Lung (tissue), 17 donors: ENCODE measurements at places on chromosomes 12 and 14. TPM values are rescaled to one million over a fixed set of nuclear protein-coding genes. Genes with fewer than 3 reads are reported as not detected.

NFATC4 gene
- total RNA-seq: 38.2 TPM

TAS2R14 gene
- total RNA-seq: 3.0 TPM

KRT79 gene
- total RNA-seq: not detected

- peak; percentile 18 for DNase-seq
Measured at GRCh38 chr12:102249079-102249841, 51.6 kb upstream of the PMCH start.

DNA sequence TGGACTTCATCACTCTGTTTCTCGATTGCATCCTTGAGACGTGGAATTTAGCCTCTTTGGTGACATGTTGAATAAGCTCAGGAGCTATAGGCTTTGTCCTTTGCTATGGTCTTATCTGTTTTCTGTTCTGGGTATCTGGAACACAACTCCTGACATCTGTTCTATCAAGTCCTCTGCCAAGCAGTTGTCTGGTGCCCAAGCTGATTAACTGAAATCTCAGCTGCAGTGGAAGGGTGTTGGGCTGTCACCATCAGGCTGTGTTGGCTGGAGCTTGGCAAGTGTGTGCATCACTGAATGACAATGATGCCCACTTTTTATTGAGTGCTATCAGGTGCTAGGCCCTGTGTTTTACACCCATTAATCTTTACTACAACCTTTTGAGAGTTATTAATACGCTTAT lies 77.8 kb downstream of the SMOC1 start:
- DNase-seq: no peak

IFNG-AS1 gene
- 1.2 TPM for total RNA-seq

DNA sequence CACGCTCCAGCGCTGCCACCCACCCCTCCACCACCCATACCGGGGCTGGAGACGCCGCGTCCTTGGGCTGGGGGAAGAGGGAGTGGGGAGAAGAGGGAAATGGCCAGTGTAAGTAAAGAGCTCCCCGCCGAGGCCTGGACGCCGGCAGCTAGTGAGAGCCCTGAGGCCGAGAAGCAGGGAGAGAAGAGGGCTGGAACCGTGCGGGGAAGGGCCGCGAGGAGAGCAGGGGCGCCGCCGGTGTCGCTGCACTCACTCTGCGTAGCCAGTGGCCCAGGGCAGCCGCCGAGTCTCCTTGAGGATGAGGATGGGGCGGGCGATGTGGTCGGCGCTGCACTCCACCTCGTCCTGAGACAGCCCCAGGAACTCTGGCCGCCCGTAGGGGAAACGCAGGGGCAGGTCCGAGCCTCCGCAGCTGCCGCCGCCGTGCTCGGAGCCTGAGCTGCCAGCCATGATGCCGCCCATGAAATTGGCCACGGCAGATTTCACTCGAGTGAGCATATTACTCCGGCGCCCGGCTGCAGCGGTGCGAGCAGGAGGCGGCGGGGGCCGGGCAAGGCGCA lies 631 bp downstream of the PPM1H start:
- DNase-seq: peak; percentile 21

DNA sequence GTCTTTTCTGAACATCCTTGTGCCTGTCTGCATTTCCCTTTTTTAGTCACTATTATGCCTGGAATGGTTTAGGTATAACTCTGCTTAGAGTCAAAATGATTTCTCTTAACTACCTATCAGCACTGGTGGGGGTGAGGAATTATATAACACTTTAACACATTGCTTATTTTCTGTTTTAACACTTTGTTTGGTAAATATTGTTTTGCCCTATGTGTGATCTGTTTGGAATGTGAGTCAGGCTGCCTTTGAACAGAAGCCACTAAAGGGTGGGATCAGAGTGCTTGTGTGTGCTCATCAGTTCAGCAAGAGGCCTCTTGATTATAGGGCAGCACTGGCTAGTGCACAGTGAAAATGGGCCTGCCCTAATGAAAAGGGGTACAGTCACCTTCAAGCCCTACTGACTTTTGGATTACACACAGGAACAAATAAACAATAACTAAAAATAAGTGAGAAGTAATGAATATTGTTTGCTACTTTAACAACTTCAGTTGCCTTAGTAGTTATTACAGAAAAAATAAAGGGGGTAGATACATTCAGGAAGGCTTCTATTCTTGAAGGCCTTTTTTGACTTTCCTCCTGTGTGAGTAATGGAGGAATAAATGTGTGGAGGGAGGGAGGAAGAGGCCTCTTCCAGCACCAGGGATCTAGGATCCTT lies 23.2 kb downstream of the NGDN start:
- DNase-seq: no peak

DNA sequence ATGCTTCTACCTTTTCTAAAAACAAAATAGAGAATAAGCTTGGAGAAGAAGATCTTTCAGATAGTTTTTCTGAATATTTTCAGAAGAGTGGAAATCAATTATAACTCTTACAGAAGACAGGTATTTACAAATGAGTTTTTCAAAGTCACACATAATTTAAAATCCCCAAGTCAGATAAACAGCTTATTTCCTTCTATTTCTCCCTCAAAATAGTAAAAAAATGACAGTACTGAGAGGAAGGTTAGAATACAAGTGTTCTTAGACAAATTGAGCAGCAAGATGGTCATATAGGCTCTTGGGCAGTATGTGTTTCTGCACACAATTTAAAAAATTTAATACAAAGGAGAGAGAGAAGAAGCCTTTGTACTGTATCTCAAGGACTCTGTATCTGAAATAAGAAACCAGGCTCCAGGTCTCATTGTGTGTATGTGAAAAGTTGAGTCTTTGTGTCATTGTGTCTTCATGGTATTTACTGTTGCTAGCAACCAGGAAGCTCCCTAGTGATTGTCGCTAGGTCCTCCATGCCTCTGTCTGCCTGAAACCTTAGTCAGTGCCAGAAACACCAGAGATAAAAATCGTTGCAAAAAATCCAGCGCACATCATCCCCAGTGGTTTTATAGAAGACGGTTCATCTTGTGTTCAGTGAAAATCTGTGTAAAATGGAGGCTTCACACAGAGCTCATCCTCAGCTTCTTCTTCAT lies 12.9 kb upstream of the TUBA1A start:
- peak; percentile 75 for DNase-seq

ARHGEF40 gene
- 48.6 TPM for total RNA-seq

DNA sequence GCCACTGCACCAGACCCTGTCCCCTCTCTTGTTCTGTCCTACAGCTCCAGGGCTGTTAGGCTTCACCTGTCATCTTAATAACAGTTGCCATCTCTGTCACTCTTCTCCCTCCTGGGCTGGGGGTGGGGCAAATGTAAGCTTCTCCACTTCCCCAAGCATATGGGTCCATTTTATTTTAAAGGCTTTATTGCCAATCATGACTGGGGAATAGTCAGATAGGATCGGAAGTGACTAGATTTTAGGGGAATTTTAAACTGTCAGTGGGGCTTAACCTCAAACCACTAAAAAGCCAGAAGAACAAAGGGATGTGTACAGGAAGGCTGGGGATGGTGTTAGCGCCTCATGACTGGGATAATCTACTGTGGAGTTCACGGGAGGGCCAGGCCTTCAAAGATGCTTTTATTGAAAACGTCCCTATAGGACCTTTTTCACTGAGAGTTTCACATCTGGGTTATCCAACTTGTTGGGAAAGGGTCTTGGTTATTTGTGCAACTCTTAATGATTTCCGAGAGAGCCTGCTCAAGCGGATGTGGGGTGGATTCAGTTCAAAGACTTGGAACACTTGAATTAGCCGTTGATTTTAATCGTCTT lies 41.6 kb downstream of the CHST11 start:
- no peak for DNase-seq

GRCh38 chr14:71121711-71122110 lies 214.5 kb downstream of the PCNX1 start:
- peak; percentile 24 for DNase-seq

DNA sequence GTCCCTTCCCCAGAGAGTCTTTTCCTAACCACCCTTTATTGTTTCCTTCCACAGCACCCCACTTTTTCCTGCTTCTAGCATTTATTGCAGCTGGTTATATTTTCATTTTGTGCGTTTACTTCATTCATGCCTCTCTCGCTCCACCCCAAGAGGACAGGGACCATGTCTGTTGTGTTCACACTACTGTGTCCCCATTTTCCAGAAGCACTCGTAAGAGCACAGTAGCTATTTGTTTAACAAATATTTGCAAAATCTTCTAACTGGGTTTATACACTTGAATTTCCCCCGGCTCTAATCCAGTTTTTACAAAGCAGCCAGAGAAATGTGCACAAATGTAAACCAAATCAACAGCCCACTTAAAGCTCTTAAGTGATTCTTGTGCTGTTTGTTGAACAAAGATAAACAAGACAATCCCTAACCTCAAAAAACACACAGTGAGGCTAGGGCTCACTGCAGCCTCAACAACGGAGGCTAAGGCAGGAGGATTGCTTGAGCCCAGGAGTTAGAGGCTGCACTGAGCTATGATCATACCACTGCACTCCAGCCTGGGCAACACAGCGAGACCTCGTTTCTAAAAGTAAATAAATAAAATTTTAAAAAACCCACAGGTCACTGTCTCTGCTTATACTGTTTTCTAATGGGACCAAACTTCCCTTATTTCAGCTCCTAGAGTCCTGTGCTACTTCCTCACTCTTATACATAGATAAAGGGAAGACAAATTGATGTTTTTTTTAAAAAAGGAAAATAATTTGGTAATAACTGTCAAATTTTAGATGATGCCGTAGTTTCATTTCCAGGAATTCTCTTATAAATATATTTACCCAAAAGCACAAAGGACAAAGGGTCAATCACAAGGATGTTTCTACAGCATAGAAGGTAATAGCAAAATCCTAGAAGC lies 6.6 kb upstream of the ABCD4 start:
- DNase-seq: no peak

DNA sequence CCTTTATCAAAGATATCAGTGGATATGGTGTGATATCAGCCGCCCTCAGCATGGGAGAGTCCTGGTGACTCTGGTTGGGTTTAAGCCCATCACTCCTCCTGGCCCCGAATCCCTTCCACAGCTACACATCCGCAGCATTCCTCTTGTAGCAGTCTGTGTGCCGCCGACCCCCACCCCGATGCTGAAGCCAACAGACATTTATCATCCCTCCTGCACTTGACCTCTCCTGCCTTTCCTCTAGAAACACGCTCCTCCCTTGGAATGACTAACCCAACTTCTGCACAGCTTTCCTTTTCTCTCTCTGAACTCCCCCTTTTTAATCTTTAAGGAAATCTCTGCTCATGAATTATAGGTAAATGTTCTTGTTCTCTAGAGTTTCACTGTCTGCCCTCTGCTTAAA lies 250.9 kb upstream of the FOXN3 start:
- no peak for DNase-seq

BCDIN3D gene
- total RNA-seq: 2.6 TPM

DNA sequence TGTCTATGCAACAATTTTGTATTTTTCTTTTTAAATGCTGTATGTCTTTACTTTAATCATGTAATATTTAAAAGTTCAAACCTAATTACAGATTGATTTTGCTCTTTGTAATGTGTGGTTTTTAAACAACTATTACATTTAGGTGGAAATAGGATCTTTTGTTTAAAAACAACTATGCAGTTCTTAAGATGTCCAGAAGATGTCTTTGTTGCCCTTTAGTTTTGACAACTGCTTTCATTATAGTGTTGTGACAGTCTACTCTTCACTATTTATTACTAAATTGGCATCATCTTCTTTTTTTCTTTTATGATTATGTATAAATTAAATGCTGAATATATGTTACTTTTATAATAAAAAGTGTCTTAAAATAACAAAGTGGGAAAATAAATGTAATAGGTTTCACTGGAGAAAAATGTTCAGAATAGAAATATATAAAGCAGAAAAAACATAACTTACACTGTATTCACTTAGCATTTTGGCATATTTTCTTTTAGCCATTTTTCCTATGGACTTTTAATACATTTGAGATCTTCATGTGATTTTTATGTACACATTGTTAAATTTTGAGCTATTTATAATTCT lies 27.1 kb upstream of the PCNX4 start:
- DNase-seq: no peak

DNA sequence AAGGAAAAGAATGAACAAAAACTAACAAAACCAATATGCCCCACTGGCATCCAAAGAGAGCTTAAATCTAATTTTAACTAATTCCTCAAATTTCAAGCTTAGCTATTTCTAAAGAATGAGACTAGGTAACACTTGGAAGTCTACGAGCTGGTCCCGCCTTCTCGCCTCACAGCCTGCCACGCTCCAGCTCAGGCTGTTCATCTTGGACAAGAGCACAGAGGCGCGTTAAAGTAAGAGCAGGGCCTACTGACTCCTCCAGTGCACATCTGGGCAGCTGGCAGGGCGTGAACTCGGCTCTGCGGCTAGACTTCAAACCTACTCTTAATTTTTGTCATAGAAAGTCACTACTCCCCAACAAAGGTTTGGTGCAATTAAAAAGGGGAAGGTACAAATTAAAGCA lies 64.6 kb downstream of the DICER1 start:
- DNase-seq: no peak

LDHB gene
- total RNA-seq: 480 TPM

KRT6C gene
- not detected for total RNA-seq

DNA sequence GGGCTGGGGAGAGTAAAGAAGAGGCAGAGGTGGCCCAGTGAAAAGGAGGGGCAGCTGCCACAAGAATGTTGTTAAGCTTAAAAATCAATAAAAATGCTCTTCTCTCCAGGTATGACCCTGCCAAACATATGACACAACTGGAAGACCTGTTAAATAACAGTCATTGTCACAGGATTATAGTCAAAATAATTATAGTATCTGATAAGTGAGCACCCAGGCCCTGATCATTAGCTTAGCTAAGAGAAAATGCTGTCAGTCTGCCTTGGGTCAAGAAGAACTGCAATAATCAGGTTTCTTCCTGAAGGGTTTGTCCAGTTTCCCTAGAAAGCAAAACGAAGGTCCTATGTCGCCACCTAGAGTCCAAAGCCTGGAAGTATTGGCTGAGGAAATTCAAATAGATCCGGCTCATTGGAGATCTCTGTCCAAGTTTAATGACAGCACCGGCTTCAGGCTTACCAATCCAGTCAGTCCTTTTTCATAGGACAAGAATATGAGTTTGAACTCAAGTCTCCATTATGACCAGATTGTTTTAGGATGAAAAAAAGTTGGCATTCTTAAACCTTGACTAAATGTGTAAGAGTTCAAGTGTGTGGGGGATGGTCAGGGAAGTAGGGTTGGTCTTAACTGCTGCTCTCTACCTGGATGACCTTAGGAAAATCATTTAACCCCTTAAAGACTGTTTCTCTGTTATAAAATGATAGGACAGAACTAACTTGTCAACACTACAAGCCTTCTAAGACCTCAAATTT lies 22.5 kb upstream of the NKX2-8 start:
- DNase-seq: peak; percentile 89

NANOG gene
- 0.23 TPM for total RNA-seq

- no peak for DNase-seq
Measured at GRCh38 chr12:91954326-91954725, 191.3 kb downstream of the BTG1 start.

- no peak for DNase-seq
Measured at GRCh38 chr12:3869865-3870264, 3.3 kb downstream of the PARP11 start.
